Activated naive CD4-positive, alpha-beta T cell (primary cell): ENCODE measurements at places on chromosomes 1 and 21.

- no peak for DNase-seq
Observed at GRCh38 chr1:222079566-222079965, 337.7 kb upstream of the DUSP10 start.

DNA sequence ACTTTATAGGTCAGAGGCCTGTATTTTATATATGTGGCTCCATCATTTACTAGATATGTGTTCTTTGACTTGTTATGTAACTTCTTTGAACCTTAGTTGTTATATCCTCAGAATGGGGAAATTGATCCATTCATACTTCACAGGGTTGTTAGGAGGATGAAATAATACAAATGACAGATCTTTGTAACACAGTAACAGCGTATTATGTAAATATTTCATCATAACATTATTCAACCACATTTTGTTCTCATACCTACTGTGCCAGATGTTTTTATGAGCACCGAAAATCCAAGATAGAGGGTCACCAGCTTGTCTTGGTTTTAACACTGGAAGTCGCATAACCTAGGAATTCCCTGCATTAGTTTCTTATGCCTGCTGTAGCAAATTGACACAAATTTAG lies 3.3 kb downstream of the SUCO start:
- no peak for DNase-seq

DNA sequence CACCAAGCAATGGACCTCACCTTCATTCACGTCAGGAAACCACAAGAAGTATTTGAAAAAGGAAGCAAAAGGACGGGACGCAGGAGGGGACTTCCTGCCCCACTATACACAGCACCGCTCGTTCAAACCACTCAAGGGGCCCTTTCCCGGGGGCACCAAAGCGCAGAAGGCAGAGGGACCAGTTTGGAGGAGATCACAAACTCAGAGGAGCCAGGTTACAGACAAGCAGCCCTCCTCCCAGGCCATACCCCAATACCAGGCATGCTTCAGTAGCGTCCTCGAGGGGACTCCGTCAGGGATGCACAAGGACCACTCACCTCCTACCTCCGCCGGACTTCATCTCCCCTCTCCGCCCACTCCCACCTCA lies 685 bp downstream of the CRTC2 start:
- DNase-seq = no peak

DNA sequence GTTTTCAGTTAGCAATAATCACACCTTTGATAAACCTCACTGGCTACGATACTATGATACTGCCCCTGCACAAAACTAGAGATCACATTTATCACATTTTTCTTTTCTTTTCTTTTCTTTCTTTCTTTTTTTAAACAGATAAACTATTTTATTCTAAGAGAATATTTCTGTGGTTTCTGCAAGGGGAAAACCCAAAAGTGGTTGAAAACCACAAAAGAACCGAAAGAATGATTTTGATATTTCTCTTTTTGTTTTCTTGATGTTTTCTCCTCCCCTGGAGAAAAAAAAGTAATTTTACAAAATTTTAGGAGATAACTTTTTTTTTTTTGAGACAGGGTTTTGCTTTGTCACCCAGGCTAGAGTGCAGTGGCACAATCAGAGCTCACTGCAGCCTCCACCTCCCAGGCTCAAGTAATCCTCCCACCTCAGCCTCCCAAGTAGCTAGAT lies 18.4 kb upstream of the FRRS1 start:
- no peak for DNase-seq

GRCh38 chr1:82044536-82044935 lies 243.8 kb downstream of the ADGRL2 start:
- no peak for DNase-seq
